Left cardiac atrium (tissue), 4 donors: ENCODE measurements at places on chromosomes 16 and 17. TPM values are rescaled to one million over a fixed set of nuclear protein-coding genes. Genes with fewer than 3 reads are reported as not detected.

- peak; percentile 81 for DNase-seq
Measured at GRCh38 chr16:24635900-24636610, 93.4 kb upstream of the TNRC6A start.

DNA sequence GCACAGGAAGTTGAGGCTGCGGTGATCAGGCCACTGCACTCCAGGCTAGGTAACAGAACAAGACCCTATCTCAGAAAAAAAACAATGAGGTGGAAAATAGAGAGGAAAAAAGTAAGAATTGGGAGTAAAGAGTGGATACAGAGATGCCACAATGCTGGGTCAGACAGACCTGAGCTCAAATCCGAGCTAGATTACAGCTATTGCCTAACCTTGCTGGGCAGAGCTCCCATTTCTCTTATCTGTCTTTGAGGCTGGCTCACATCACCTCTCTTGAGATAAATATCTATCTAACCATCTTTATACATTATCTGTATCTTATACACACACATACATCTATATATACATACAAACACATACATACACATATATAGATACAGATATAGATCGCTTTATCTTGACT lies 59.0 kb downstream of the ACSM2B start:
- no peak for DNase-seq

DNA sequence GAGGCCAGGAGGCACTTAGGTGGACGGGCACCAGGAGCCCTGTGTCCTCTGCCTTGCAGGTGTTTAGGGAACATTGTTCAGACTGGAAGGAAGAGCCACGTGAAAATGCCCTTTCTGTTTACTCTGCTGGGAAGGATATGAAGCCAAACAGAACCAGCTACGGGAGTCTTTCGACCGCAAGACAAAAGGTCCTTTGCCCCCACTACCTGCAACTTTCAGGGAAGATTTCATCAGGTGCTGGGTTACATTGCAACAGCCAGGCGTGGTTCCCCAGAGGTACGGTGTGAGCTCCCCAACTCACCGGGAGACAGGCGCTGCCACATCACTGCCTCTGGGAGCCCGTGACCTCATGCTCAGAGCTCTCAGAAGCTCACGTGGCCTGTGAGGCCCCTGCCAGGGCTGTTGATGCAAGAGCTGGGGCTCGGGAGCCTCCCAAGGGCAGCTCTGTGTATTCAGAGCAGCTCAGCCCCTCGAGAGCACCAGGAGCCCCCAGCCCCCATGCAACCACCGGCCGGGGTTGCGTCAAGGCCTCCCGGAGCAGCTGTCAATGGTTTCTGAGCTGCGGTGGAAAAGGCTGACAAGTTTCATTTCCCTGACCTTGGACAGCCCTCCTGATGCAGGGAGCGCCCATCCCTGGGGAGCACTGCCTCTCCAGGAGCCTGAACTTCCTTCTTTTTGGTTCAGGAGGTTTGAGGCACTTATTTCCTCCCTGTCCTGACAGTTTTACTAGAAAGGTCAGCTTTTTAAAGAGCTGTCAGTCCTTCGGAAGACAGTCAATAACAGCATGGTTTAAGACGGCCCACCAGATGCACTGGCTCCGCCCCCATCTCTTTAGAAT lies 42.1 kb downstream of the TBC1D16 start:
- peak; percentile 87 for DNase-seq

GRCh38 chr16:89795676-89796075 lies 20.8 kb downstream of the FANCA start:
- DNase-seq: no peak

- no peak for DNase-seq
Measured at GRCh38 chr17:67183531-67183930, 61.5 kb downstream of the HELZ start.

Gene FOXL1
- 0.80 TPM for total RNA-seq

Gene UTP18
- total RNA-seq: 18.6 TPM
